ENCODE measurements at places on chromosomes 1 and 21.

GRCh38 chr21:29307718-29308455, 9.2 kb downstream of the BACH1 start:
- no peak for DNase-seq

DNA sequence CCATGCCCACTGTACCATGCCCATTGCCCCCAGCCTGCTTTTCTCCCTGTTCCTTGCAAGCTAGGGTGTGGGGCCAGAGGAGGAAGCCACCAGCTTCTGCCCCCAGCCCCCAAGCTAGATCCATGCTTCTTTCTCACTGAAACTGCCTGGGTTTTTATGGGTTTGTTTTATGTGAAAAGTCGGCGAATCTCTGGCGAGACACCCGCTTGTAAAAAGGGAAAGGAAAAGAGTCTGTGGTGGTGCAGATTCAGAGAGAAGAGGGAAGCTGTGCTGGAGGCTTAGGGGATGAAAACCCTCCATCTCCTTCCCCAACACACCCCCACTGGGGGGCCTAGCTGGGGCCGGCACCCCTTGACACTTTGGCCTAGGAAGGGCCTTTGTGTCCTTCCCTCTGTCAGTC, 26.2 kb downstream of the GRHL3 start:
- DNase-seq: no peak

DNA sequence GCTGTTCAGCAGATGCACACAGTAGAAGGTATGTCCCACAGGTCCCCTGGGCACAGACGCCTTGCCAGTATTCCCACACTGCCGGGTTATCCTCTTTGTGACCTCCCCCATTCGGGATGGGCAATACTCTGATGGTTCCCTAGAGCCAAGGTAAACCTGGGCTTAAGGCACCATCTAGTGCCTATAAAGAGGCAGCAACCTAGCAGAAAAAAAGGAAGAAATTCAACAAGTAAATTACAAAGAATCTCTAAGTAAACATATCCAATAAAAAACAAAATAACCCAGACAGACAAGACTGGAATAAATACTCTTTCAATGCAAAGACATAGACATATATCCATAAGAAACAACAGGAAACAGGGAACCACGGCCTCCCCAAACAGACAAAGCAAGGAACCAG, 39.4 kb downstream of the HSF2BP start:
- no peak for DNase-seq

- no peak for DNase-seq
Measured at GRCh38 chr1:232992227-232992626, 41.8 kb downstream of the NTPCR start.

GRCh38 chr1:240803151-240803550, 191.2 kb upstream of the GREM2 start:
- DNase-seq: no peak

- peak; percentile 81 for DNase-seq
Measured at GRCh38 chr1:15949453-15950245, 26.3 kb downstream of the ZBTB17 start.

- no peak for DNase-seq
Measured at GRCh38 chr1:235782601-235783000, 84.1 kb downstream of the LYST start.

GRCh38 chr1:230977761-230978490, 735 bp downstream of the TTC13 start:
- DNase-seq: peak; percentile 25

GRCh38 chr1:203524152-203524551, 30.2 kb downstream of the OPTC start:
- DNase-seq: no peak

GRCh38 chr1:86207323-86207722, 50.8 kb upstream of the COL24A1 start:
- no peak for DNase-seq

- DNase-seq: peak; percentile 7
Measured at GRCh38 chr1:31848381-31848897, 32.6 kb upstream of the SPOCD1 start.

- DNase-seq: no peak
Measured at GRCh38 chr1:210428696-210429095, 100.0 kb downstream of the HHAT start.

DNA sequence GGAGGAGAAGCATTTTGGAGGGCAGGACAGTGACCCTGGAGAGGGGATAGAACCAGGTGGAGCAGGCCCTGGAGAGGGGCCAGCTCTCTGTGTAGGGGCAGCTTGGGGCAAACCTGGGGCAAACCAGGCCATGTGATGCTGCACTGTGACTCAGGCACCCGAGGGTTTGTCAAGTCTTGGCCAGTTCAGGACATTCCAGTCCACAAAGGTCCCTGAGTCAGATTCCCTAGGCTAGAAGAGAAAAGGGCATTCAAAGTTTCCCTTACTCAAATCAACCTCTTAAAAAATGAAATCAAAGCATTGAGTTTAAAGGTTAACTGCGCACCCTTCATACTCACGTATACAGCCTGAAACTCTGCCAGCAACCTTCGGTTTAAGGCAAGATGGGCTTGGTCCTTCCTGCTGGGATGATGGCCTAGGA, 25.2 kb upstream of the PLA2G2C start:
- no peak for DNase-seq

GRCh38 chr1:39877980-39878956, 5.0 kb downstream of the TRIT1 start:
- no peak for DNase-seq

DNA sequence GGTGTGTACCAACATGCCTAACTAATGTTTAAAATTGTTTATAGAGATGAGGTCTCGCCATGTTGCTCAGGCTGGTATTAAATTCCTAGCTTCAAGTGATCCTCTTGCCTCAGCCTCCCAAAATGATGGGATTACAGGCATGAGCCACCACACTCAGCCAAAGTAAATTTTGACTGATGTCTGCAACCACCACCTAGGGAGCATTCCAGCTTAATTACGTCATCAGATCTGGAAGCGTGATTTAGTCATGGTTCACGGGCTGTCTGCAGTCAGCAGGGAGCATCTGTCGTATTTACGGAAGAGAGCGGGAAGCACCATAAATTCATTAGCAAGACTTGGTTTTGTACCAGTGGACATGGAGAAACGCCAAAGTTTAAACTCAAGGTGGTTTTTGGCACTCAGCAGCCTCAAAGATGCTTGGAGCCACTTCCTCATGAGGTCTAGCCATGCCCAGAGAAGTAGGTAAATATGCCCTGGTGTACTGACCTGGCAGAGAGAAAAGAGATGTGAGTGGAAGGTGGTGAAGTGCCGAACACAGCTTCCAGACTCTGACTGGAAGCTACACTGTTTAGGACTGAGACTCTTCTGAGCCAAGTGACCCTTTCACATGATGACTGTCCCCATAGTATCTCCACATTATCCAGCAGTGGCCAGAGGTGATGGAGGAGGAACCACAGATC, 60.8 kb upstream of the SLC35F3 start:
- DNase-seq: no peak

DNA sequence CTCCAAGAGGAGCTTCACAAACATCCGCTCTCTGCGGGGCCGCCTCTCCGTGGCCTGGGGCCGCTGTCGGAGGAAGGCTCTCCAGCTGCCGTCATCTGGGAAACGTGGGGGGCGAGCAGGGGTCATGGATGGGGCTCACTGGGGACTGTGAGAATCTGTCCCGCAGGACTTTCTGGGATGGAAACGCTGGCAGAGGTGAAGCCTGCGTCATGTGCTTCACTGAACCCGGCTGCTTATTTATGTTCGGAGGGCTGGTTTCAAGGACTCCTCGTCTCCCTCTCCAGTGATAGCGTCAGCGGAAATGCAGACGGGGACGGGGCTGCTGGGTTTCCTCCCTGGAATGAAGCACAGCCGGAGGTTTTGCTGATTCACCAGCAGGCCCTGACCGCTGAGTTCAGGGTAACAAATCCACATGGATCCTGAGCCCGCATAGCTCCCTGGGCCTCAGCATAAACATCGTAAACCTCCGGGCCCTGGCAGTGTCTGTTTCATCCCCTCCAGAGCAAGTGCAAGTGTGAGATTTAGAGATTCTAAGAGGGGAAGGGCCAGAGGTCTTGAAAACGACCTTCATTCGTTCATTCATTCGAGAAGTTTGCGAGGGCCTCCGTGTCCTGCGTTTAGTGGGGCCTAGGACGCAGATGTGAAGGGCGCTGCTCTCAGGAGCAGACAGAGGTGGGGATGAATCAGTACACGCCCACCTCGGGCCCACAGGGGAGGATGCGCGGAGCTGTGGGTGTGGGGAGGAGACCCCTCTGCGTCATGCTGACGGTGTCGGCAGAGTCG, 7.0 kb upstream of the POFUT2 start:
- no peak for DNase-seq

- DNase-seq: no peak
Measured at GRCh38 chr1:31843506-31843905, 27.7 kb upstream of the SPOCD1 start.

- no peak for DNase-seq
Measured at GRCh38 chr1:30405081-30405480, 318.3 kb downstream of the MATN1 start.

DNA sequence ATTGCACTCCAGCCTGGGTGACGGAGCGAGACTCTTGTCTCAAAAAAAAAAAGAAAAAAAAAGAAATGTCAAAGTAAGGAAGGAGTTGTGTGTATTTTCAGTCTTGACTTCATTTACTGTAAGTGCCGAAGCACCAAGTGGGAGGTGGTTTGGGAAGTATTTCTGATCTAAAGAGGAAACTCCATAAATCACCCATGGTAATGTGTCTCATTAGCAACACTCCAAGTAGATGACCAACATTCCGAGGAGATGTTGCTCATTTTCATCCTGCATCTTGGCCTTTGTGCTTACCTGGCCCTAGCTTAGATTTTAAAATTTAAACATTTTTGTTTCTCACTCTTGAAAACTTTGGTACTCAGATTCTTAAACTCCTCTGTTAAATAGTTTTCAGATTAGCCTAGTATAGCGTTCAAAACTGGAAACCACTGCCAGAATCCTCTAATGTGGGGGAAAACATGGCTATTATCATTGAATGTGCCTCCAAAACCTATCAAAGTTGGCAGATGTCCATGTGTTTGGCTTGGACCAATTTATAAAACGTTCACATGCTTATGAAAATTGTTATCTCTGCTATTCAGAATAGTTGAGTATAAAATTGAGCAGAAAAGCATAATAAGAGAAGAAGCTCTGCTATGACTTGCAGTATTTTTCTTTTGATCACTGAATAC, 110.4 kb downstream of the NFIA start:
- no peak for DNase-seq

- DNase-seq: no peak
Measured at GRCh38 chr1:207603777-207604176, 41.2 kb upstream of the CR1L start.

DNA sequence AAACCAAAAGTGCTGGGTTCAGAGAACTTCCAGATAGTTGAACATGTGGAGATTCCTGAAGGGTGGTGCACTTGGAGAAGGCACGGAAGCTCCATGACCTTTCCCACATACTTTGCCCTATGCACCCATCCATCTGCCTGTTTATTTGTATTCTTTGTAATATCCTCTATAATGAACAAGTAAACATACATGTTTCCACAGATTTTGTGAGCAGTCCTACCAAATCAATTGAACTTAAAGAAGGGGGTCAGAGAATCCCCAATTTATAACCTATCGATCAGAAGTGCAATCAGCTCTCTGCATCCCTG, 121.4 kb downstream of the ADSS2 start:
- DNase-seq: no peak

- DNase-seq: no peak
Measured at GRCh38 chr21:31558189-31558961, 101.1 kb upstream of the SOD1 start.

GRCh38 chr1:15975358-15975804, 520 bp downstream of the ZBTB17 start:
- DNase-seq: peak; percentile 63

GRCh38 chr1:92085727-92086126, 5.6 kb downstream of the BTBD8 start:
- DNase-seq: no peak

- DNase-seq: no peak
Measured at GRCh38 chr1:32388641-32389040, 5.6 kb downstream of the BSDC1 start.

DNA sequence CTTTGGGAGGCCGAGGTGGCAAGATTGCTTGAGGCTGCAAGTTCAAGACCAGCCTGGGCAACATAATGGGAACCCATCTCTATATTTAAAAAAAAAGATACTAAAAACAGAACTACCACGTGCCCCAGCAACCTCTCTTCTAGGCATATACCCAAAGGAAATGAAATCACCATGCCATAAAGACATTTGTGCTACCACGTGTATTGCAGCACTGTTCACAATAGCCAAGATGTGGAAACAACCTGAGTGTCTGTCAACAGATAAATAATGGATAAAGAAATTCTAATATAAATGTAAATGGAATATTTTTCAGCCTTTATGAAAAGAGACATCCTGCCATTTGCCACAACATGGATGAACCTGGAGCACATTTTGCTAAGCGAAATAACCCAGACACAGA, 128.6 kb downstream of the PCNX2 start:
- no peak for DNase-seq

DNA sequence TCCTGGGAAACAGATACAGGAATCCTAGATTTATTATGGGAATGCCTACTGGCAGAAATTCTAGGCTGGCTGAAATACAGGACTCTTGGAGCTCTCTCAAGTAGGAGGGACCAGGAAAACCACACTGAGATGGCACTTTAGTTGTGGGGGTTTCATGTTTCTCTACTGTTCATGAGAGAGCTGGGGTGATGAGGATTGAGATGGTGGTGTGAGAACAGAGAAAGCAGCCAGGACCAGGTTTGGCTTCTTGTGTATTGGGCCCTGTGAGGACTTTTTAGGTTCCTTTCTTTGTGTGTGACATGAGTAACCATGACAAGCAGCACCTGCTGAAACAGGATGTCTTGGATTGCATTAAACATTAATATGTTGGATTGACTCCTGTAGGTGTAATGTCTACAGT, 4.9 kb downstream of the ARID1A start:
- no peak for DNase-seq

GRCh38 chr1:21574466-21575151, 65.4 kb downstream of the ALPL start:
- no peak for DNase-seq

DNA sequence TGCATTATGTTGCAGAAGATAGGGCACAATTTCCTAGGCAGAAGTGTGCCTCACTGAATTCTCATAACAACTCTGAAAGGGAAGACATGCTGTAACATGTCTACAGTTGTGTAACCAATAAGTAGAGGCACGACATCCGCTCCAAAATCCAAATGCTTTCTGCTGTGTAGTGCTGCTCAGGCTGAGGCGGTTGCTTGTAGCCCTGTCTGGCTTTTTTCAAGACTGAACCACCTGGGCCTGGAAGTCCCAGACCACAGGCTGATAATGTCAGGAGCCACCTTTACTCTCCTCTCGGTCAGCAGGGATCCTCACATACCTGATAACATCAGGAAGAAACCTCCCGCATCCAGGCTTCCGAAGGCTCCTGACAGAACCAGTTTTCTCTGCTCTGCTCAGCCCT, 10.9 kb downstream of the AKNAD1 start:
- DNase-seq: no peak

- no peak for DNase-seq
Measured at GRCh38 chr1:150109586-150109985, 40.1 kb upstream of the PLEKHO1 start.

GRCh38 chr21:25967901-25968438, 202.6 kb downstream of the APP start:
- no peak for DNase-seq

GRCh38 chr21:15209224-15209623, 144.4 kb upstream of the NRIP1 start:
- DNase-seq: no peak

- DNase-seq: no peak
Measured at GRCh38 chr21:14271053-14271452, 55.1 kb downstream of the RBM11 start.

- no peak for DNase-seq
Measured at GRCh38 chr21:37877171-37877570, 39.1 kb downstream of the KCNJ6 start.

Measured in stimulated activated CD4-positive, alpha-beta T cell treated with anti-CD3 and anti-CD28 coated beads, Interleukin-2, amount 100 ng/mL, for 48 hours (primary cell).